ENCODE measurements at places on chromosomes 13 and 19.
A peak's percentile ranks its signal among the peaks of the same experiment; 100 is the strongest.

- no peak for DNase-seq
These were observed 52.0 kb downstream of the TDRD12 start for GRCh38 chr19:32771596-32771995.

GRCh38 chr13:36891752-36892151 is 28.3 kb downstream of the SMAD9 start:
- no peak for DNase-seq

DNA sequence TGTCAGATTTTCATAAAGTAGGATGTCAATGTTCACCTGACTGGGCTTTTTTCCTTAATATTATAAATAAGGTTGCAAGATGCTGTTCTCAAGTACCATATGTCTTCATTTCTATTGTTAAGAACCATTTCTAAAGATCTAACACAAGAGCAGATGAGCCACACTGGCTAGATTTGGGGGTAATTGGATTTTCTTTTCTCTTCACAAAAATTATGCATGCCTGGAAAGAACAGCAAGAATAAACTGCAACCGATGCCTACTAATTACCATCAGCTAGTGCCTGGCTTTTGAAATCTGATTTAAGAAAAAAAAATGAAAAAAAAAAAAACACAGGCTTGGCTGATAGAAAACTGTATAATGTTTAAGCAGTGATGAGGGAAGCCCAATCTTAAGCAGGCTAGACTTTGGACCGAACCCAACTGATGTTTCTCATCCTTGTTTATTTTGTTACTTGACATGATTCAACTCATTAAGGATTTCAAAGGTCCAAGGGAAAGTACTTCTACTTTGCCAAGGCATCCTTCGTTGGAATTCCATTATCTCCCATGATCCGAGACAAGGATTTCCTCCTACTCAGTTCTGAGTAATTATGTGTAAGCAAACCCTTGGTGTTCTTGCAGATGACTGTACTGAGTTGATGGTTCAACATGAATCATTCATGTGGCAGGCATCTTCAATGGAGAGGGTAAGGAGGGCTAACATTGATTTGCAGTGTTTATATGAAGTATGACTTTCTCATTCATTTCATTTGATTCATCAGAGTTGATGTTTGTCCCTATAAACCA is 300.5 kb downstream of the SPRY2 start:
- DNase-seq: no peak

- DNase-seq: no peak
These were observed 109.2 kb downstream of the IRS2 start for GRCh38 chr13:109677206-109677605.

DNA sequence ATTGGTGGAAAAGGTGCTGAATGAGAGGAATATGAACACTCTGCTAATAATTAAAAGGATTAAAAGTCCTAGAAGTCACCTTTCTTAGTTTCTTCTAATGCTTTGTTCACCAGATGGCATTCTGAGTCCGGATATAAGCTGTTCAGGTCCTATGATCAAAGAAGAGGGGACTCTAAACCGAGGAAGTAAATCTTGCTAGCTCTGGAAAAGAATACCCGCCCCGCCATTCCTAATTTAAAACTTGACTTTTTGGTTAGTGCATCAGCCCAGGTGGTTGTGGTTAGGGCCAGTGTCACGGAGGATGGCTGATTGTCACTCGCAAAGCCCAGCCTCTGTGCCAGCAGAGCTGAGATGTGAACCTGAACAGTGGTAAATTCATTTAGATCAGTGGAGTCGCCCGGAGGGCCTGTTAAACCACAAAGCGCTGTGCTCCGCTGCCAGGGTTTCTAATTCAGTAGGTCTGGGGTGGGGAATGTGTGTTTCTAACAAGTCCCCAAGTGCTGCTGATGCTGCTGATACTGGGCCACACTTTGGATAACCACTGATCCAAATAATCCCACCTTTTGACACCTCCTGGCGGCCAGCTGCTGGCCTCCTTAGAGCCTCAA is 425.4 kb downstream of the DCT start:
- DNase-seq: no peak

DNA sequence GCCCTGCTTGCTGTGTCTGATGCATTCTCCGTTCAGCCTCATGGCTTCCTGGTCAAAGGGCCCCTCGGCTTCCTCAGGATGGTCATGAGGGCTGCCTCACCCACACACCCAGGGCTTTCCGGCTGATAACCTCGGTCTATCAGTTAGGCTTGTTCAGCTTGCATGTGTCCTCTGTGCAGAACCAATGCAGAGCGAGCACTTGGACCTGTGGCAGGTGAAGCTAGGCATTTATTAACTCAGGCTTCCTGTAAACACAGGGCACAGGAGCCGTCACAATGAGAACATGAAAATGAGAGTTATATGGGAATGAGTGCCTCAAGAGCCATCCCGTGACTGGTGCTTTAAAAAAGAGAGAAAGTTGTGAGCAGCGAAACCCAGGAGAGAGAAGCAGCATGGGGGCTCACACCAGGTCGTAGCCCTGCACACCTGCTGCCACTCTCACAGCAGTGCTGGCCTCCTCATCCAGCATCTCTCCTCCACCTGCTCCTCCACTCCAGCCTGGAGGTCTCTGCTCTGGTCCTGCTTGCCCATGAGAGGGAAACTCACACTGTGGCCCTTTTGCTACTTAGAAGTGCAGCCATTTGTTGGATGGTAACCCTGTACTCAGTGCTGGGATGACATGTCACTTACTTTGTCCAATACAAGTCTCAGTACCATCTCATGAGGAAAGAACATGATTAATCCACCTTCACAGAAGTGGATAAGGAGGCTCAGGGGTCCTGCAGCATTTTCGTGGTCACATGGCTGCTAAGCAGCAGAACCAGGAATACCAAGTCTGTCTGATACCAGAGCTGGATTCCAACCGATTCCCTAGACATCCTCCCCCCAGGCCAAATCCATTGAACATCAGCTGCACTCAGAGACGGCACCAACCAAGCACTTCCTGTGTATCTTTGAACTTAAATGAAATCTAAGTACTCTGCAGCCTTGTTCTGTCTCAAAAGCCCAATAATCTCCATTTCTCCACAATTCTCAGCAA is 50.5 kb upstream of the IRS2 start:
- no peak for DNase-seq

GRCh38 chr13:26485288-26485687 is 72.2 kb upstream of the WASF3 start:
- DNase-seq: no peak

- no peak for DNase-seq
These were observed 87.1 kb upstream of the STK24 start for GRCh38 chr13:98664047-98664446.

- no peak for DNase-seq
These were observed 20.5 kb downstream of the EDNRB start for GRCh38 chr13:77898097-77898496.

DNA sequence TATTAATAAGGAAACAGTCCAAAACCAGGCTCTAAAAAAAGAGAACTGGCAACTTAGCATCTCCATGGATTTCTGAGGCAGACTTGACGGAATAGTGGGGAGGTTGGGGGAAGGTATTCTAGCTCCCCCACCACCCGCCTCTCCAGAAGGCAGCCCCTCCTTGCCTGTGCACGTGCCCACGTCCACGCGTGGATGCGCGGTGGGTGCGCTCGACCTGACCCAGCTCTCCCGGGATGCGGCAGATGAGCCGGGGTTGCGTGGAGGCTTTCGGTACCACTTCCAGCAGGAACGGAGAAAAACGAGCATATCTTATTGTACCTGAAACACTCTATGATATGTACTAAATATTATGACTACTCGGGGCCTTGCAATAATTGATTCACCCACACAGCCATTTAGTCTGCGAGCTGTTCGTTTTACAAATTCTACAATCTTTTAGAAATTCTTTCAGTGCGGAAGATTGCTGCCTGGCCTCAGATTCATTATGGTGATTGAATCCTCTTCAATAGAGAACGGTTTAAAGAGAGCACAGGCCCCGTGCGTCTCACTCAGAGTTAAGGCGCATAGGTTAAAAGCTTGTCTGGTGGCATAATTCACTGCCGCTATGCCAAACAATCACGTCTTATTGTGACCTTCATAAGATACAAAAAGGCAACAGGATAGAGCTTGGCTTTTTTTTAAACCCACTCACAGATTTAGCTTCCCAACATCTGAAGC is 117.9 kb downstream of the URI1 start:
- DNase-seq: no peak

- DNase-seq: no peak
These were observed 2.1 kb upstream of the GPC6 start for GRCh38 chr13:93224535-93224934.

DNA sequence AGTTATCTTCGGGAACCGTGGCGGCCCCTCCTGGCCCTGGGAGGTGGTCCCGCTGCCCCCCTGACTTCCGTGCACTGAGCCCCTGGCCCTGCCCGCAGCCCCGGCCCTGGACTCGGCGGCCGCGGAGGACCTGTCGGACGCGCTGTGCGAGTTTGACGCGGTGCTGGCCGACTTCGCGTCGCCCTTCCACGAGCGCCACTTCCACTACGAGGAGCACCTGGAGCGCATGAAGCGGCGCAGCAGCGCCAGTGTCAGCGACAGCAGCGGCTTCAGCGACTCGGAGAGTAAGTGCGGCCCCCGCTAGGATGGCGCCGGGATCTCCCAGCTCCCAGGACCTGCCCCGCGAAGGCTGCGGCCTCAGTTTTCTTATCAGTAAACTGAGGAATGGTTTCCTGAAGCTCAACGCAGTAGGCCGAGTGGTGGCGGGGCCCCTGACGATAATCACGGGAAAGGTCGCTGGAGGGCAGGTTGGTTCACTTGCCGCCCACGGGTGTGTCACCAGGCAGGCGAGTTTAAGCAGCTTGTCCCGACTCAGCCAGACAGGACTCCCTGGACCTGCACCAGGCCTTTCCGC is 924 bp downstream of the RGCC start:
- peak; percentile 3 for DNase-seq

GRCh38 chr19:30857388-30857787 is 485.2 kb downstream of the ZNF536 start:
- no peak for DNase-seq

- no peak for DNase-seq
These were observed 1.5 kb upstream of the NRTN start for GRCh38 chr19:5803441-5803751.

DNA sequence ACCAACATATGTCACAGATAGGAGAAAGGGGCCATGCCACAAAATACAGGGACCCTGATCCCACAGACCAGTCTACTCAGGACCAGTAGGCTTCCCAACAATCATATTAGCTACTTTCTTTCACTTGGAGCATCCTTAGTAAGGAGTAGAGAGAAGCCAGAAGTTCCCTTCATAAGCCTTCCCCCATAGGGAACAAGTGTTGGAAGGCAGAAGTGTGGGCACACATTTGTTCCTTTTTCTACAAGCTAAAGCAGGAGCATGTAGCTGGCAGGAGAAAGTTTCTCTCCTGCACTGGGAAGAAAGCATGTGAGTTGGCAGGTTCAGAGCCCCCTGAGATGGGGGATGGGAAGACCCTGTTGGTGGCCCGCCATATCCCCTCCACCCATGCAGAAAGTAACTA is 165.4 kb downstream of the KCTD12 start:
- DNase-seq: no peak

GRCh38 chr13:44685641-44686040 is 109.5 kb upstream of the TSC22D1 start:
- no peak for DNase-seq

GRCh38 chr13:38814331-38814730 is 127.5 kb downstream of the FREM2 start:
- DNase-seq: no peak

- no peak for DNase-seq
These were observed 4.4 kb downstream of the ZNF473 start for GRCh38 chr19:50030225-50030624.

- no peak for DNase-seq
These were observed 318.3 kb downstream of the IRS2 start for GRCh38 chr13:109468123-109468522.

- no peak for DNase-seq
These were observed 368.9 kb downstream of the RBM26 start for GRCh38 chr13:79037197-79037596.

- DNase-seq: no peak
These were observed 88.7 kb downstream of the SCGB2B2 start for GRCh38 chr19:34588249-34588648.

- no peak for DNase-seq
These were observed 32.8 kb upstream of the NANOS3 start for GRCh38 chr19:13844130-13844631.

DNA sequence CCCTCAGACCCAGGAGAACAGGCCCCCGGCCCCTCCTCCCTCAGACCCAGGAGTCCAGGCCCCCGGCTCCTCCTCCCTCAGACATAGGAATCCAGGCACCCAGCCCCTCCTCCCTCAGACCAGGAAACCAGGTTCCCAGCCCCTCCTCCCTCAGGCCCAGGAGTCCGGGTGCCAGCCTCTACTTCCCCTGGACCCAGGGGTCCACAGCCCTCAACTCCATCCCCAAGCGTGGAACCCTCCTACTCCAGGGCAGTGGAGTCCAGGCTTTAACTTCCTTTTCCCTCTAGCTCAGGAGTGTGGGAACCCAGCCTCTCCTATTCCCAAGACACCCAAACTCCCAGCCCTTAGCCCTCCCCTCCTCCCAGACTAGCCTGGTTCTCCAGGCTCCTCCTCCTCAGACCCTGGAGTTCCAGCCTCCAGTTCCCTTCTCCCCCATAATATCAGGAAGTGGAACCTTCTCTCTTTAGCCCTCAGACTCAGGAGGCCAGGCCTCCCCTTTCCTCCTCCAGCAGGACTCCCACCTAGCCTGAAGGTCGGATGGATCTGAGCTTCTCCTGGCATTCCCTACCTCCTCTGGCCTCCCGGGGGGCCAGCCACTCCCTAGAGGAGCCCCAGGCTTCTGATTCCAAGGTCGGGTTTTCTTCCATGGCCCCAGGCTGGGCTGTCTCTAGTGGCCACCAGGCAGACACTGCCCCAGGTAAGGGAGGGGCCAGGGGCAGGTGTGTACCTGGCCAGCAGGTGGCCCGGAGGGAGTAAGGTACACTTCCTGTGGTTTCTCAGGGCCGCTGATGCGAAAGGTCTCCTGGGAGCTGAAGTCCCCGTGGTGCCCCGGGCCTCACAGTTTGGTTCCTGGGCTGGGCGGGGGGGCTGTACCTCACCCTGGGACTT is at the start of gene TMC4:
Gene TMC4 (minus strand): TSS at position 690 of the 888 bp plus-strand sequence. CDS start 43 bp downstream, at position 647.
- DNase-seq: peak; percentile 86

- no peak for DNase-seq
These were observed 12.5 kb upstream of the MYCBP2 start for GRCh38 chr13:77339408-77339807.

GRCh38 chr19:13068085-13068846 is 34.4 kb downstream of the LYL1 start:
- DNase-seq: no peak
